ENCODE measurements at places on chromosomes 1 and 21. TPM values are rescaled to one million over a fixed set of nuclear protein-coding genes. Genes with fewer than 3 reads are reported as not detected.

- DNase-seq: no peak
Observed at GRCh38 chr1:14615549-14616218, 17.2 kb downstream of the KAZN start.

DNA sequence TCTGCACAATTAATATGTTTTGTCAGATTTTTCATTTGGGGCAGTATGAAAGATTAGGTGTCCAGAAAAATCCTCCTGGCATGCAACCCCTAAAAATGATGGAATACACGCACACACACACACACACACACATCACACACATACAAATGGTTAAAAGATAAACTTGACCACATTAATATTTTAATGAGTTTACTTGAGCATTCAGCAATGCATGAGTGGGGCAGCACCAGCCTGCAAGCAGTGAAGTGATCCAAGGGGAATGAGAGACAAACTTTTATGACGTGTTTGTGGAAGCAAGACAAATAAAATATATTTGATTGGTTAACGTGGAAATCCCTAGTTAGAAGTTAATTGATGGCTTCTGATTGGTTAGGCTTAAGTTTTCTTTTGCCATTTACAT lies 29.1 kb upstream of the SOAT1 start:
- no peak for DNase-seq

- no peak for DNase-seq
Observed at GRCh38 chr1:3604468-3604974, 6.8 kb downstream of the MEGF6 start.

- no peak for DNase-seq
Observed at GRCh38 chr21:21085206-21085605, 87.0 kb downstream of the NCAM2 start.

GRCh38 chr1:40651138-40651857 lies 14.2 kb downstream of the RIMS3 start:
- no peak for DNase-seq

- DNase-seq: no peak
Observed at GRCh38 chr1:87355894-87356293, 27.2 kb downstream of the LMO4 start.

DNA sequence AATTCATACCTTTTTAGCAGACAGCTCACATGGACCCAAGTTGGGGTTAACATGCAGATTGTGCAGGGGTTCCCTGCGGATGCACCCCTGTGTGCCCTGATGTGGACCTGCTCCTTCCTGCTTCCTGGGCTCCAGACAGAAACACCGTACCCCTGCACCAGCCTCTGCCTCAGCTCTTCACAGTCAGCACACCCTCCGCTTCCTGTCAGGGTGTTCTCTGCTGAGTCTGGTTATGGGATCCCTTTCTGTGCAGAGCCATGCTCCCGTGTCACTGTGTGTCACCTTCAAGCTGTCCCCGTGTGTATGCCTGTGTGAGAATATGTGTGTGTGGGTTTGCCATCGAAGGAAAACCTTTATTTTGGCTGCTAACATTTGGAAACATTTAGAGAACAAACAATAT lies 48.7 kb upstream of the KCNJ15 start:
- DNase-seq: no peak

TTC13 gene
- 12.2 TPM for total RNA-seq

LAMC2 gene
- 382 TPM for total RNA-seq

NT5C1A gene
- not detected for total RNA-seq

KRTAP13-2 gene
- not detected for total RNA-seq

ALX3 gene
- not detected for total RNA-seq

All from epithelial cell of proximal tubule (primary cell).